Esophagus squamous epithelium (tissue), 5 donors: ENCODE measurements at places on chromosomes 3 and 15.

GRCh38 chr15:67150023-67150860 lies 84.8 kb downstream of the SMAD3 start:
- no peak overlapping the region for H3K4me3 ChIP-seq
- H3K27me3 ChIP-seq, result no peaks in the 10 kb centered on the region
- no peak for DNase-seq
- peaks cover 5% of the 10 kb centered on the region for H3K36me3 ChIP-seq
- H3K4me1 ChIP-seq, result peaks cover 41% of the 10 kb centered on the region

GRCh38 chr15:38695249-38696108 lies 130.9 kb upstream of the RASGRP1 start:
- no peak overlapping the region for H3K27ac ChIP-seq
- no peaks in the 10 kb centered on the region for H3K4me1 ChIP-seq
- no peak overlapping the region for H3K4me3 ChIP-seq
- no peaks in the 10 kb centered on the region for H3K27me3 ChIP-seq

GRCh38 chr3:17394541-17395155 lies 347.8 kb downstream of the TBC1D5 start:
- no peak for DNase-seq
- H3K27me3 ChIP-seq, result no peaks in the 10 kb centered on the region
- H3K27ac ChIP-seq, result no peak overlapping the region
- no peak overlapping the region for H3K4me3 ChIP-seq

- H3K4me1 ChIP-seq, result no peaks in the 10 kb centered on the region
- DNase-seq, result no peak
- no peak overlapping the region for H3K27ac ChIP-seq
- no peaks in the 10 kb centered on the region for H3K27me3 ChIP-seq
These were observed 111.2 kb upstream of the SUCLG2 start for GRCh38 chr3:67765575-67765974.

DNA sequence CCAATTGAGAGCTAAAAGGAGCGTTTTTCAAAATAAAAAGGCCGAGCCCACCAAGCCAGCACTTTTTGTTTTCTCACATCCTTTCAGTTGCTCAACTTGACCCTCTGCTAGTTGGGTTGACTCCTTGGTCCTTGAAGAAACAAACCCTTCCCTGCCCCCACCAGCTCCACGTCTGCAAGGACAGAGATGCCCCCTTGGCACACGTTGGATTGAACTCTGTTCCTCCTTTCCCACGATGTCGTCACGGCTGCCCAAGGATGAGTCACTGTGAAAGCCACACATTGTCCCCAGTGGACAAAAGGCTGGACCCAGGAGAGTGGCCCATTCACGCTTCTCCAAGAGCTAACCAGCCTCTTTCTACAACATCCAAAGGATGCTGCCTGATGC lies 43.0 kb upstream of the SPATA12 start:
- no peak overlapping the region for H3K27ac ChIP-seq
- peaks cover 7% of the 10 kb centered on the region for H3K4me1 ChIP-seq

DNA sequence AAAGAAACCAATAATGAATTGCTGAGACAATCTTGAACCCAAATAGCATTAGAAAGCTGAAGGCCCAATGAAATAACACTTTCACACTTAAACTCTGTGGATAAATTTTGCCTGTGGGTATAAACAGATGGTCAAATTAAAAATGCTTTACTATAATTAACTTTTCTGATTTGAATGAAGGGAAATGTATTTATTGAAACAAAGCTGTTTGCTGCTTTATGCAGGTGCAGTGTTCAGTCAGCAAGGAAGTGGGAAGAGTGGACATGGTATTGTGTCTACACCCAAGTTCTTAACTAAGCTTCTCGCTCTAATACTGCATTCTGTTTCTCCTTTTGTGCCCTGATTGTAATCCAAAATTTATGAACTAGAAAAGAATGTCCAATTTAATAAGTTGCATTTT lies 31.8 kb downstream of the NME9 start:
- no peaks in the 10 kb centered on the region for H3K27me3 ChIP-seq
- H3K36me3 ChIP-seq, result peaks cover 64% of the 10 kb centered on the region
- no peak overlapping the region for H3K27ac ChIP-seq
- no peak for DNase-seq
- H3K4me3 ChIP-seq, result no peak overlapping the region

- no peaks in the 10 kb centered on the region for H3K4me1 ChIP-seq
- H3K4me3 ChIP-seq, result no peak overlapping the region
- no peak overlapping the region for H3K27ac ChIP-seq
- no peak for DNase-seq
These were observed 598.3 kb downstream of the SI start for GRCh38 chr3:164479978-164480377.

DNA sequence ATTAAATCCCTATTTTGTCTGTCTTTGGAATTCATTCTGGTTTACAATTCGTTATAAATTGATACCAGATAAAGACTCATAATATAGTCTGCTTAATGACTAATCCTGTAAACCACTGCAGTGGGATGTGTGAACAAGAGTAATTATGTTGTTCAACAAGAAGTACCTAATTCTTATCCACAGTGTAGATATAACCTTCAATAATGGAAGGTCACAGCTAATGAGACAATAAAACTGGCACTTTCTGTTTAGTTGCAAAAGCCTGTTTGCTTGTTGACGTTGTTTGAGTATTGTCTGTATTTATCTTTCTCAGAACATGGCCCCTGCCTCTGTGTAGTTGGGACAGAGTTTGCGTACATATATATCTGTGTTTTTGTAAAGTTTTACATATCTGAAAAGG lies 26.7 kb downstream of the PIAS1 start:
- no peak overlapping the region for H3K4me3 ChIP-seq
- no peaks in the 10 kb centered on the region for H3K27me3 ChIP-seq
- peaks cover 17% of the 10 kb centered on the region for H3K4me1 ChIP-seq
- no peaks in the 10 kb centered on the region for H3K36me3 ChIP-seq
- DNase-seq, result no peak
- H3K27ac ChIP-seq, result peak overlapping the region; percentile 65

DNA sequence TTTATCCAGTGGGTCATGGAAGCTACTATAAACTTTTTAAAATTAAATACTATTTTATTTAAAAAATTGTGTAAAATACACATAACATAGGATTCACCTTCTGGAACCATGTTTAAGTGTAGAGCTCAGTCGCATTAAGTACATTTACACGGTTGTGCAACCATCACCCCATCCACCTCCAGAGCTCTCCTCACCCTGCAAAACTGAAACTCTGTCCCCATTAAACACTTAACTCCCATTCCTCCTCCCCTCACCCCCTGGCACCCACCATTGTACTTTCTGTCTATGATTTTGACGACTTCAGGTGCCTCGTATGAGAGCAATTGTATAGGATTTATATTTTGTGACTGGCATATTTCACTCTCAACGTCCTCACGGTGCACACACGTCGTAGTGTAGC lies 70.7 kb downstream of the APBA2 start:
- no peaks in the 10 kb centered on the region for H3K4me1 ChIP-seq
- no peaks in the 10 kb centered on the region for H3K27me3 ChIP-seq
- H3K4me3 ChIP-seq, result no peak overlapping the region
- no peaks in the 10 kb centered on the region for H3K36me3 ChIP-seq
- DNase-seq, result no peak
- no peak overlapping the region for H3K27ac ChIP-seq

DNA sequence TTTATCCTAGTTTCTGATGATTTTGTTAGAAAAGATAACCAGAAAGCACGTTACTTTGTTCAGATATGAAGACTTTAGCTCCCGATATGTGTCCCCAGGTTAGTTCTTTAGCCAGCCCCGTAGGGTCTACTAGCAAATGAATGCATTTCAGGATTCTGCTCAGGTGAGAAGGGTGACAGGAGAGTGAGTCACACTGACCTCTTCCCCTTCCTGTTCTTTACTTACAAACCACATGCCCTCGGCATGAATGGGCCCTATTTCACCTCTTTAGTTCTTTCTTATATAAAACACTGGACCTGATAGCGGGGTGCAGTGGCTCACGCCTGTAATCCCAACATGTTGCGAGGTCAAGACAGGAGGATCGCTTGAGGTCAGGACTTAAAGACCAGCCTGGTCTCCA lies 98.4 kb downstream of the SLC49A4 start:
- H3K27ac ChIP-seq, result no peak overlapping the region
- no peaks in the 10 kb centered on the region for H3K27me3 ChIP-seq
- no peak for DNase-seq
- no peak overlapping the region for H3K4me3 ChIP-seq
- H3K36me3 ChIP-seq, result no peaks in the 10 kb centered on the region

GRCh38 chr3:9351709-9352126 lies 11.1 kb upstream of the THUMPD3 start:
- DNase-seq, result no peak
- no peaks in the 10 kb centered on the region for H3K27me3 ChIP-seq
- no peak overlapping the region for H3K27ac ChIP-seq
- H3K4me3 ChIP-seq, result no peak overlapping the region
- H3K4me1 ChIP-seq, result peaks cover 19% of the 10 kb centered on the region
- H3K36me3 ChIP-seq, result no peaks in the 10 kb centered on the region

DNA sequence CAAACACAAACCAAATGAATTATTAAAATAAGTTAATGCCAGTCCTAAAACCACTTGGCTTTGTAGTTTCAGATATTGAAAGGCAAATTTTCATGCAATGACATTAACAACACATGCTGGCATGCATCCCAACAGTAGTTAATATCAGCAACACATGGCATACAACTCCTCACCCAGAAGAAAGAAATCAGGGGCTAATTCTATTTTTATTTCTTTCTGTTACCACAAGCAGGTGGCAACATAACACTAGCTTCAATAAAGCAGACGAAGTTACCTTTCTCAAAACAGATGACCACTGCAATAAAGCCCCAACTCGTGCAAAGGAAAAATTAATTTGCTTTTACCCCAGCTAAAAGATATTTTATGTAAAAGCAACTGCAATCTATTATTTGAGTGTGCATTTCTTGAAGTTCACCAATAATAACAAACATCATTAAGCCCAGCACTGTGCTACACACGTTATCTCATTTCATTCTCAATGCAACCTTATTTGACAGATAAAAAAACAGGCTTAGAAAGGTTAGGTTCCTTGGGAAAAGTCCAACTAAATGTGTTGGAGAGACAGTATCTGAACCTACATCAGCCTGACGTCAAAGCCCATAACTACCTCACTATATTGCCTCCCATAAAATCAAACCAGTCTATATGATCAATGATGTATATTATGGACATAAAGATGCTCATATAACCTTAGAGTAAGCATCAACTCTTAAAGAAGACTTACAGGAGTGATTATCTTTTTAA lies 2.8 kb downstream of the TOP2B start:
- H3K27me3 ChIP-seq, result no peaks in the 10 kb centered on the region
- no peak overlapping the region for H3K4me3 ChIP-seq
- no peak overlapping the region for H3K27ac ChIP-seq
- no peak for DNase-seq

DNA sequence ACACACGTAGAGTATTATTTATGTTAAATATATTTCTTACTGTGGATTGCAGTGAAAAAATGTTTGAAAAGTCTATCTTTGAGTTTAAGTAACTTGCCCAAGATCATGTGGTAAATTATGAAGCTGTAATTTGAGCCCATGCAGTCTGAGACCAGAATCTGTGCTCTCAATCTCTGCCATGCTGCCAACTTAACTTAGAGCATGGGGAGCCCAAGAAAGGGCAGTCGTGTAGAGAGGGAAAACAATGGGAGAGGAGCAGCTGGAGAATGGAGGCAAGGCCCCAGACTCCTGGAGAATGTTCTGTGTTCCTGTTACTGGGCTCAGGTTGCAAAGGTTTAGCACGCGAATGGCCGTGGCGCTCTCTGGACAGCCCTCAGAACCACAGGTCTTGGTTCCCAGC lies 311.6 kb upstream of the RASGRP1 start:
- no peak for DNase-seq
- H3K27me3 ChIP-seq, result no peaks in the 10 kb centered on the region
- no peak overlapping the region for H3K4me3 ChIP-seq
- peaks cover 8% of the 10 kb centered on the region for H3K4me1 ChIP-seq
- H3K36me3 ChIP-seq, result no peaks in the 10 kb centered on the region
- H3K27ac ChIP-seq, result peak overlapping the region; percentile 73

- H3K36me3 ChIP-seq, result no peaks in the 10 kb centered on the region
- no peaks in the 10 kb centered on the region for H3K27me3 ChIP-seq
- H3K27ac ChIP-seq, result peak overlapping the region; percentile 77
- DNase-seq, result no peak
- H3K4me3 ChIP-seq, result peak overlapping the region; percentile 96
These were observed 578 bp downstream of the OIP5 start for GRCh38 chr15:41331833-41332193.

DNA sequence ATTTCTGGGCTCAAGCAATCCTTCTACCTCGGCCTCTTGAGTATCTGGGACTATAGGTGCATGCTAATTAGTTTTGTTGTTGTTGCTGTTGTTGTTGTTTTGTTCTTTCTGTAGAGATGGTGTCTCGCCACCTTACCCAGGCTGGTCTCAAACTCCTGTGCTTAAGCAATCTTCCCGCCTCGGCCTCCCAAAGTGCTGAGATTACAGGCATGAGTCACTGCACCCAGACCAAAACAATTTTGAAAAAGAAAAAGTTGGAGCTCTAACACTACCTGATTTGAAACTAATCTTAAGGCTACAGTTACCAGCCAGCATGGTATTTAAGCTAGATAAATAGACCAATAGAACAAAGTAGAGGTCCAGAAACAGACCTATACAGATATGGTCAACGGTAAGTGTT lies 29.8 kb downstream of the KPNA1 start:
- no peak overlapping the region for H3K27ac ChIP-seq
- H3K4me3 ChIP-seq, result no peak overlapping the region
- H3K36me3 ChIP-seq, result no peaks in the 10 kb centered on the region
- no peak for DNase-seq

DNA sequence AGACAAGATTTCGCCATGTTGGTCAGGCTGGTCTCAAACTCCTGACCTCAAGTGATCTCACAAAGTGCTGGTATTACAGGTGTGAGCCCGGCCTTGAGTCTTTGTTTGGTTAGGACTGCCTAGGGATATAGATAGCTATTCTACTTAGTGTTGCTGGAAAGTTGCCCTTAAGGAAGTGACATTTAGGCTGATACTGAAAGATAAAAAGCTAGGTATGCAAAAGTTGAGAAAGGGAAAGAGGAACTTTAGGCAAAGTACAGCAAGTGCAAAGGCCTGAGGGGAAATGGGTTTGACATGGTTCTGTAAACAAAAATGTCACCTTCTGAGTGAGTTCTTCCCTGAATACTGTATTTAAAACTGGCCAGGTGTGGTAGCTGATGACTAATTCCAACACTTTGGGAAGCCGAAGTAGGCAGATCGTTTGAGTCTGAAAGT lies 111.5 kb downstream of the ZNF609 start:
- no peak overlapping the region for H3K4me3 ChIP-seq
- no peak for DNase-seq
- peaks cover 27% of the 10 kb centered on the region for H3K4me1 ChIP-seq
- H3K27ac ChIP-seq, result no peak overlapping the region

DNA sequence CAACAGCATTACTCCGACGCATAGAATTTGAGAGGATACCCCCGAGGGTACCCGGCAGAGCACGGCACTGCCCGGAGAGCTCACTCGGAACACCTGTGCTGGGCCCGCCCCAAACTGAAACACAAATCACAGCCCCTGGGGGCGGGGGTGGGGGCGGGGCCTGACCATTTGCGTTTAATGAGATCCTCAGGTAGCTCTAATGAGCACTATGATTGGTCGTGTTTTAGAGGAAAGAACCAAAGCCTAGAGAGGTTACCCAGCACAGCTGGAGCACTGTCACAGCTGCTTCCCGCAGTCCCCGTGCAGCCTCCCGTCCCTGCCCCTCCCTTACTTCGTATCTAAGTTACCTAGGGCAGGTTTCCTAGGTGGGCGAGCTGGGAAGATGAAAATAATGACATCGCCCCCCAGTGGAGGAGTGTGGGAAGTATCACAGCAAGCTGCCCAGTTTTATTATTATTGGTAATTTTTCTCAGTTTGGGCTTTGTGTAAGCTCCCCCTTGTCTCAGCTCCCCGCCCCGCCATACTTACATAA lies 187.1 kb downstream of the PDE8A start:
- H3K36me3 ChIP-seq, result no peaks in the 10 kb centered on the region
- H3K27me3 ChIP-seq, result no peaks in the 10 kb centered on the region
- no peak overlapping the region for H3K27ac ChIP-seq
- H3K4me3 ChIP-seq, result peak overlapping the region; percentile 17
- no peak for DNase-seq
